Occipital lobe (tissue), 3 donors: ENCODE measurements at places on chromosomes 3 and 15.

DNA sequence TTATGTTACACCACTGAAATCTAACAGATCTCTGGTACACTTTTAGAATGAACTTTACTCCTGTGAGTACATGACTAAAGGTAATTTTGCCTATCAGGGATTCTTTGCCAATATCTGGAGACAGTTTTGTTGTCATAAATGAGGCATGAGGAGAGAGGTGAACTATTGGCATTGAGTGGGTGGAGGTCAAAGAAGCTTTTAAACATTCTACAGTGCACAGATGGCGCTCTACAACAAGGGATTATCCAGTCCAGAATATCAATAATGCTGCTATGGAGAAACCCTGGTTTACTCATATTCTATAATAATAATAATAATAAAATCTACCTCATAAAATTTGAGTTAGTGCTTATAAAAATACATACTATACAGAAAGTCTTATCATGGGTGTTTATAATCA is 702.3 kb downstream of the SI start:
- no peak for DNase-seq

DNA sequence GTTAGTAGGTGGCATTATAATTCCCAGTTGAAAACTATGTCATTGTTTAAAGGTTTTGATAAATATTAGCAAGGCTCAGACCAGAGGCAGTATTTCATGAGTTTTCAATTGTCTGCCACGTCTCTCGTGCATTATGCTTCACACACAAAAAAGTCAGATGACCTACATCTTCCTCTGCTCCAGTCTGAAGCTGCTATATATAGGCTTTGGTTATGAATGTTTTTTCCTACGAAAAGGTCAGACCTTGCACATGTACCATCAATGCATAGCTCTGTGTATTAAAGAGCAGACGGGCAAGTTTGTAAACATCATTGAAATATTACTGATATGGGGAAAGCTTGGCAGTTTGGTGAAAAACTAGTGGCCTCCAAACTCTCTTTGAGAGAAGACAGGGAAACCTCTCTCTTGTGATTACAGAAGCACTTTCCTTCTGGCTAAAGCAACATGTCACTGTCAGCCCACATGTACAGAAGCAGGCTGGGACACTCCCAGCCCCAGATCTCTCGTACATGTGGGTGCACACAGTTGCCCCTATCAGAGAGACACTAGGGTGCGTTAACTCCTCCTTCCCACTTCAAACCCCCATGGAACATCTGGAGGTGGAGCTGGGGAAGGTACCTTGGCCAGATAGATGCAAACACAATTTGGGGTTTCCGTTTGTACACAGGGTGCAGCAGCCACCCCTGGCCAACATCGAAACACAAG is 184.0 kb upstream of the BCL6 start:
- no peak for DNase-seq

DNA sequence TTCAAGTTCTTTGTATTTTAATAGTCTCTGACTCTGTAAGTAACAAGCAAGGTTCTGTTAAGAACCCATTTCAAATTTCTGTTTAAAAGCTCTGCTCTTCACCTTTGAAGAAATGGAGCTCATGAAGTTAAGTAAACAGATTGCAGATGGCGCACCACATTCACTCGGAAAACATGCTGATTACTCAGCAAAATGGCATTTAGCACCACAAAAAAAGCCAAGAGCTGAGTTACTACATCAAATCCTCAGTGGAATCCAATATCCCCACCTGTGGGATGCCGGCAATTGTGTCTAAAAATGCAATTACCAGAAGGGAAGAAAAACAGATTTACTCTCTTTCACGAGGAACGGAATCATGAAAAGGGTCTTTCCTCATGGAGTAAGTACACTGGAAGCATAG is 758.0 kb downstream of the NTRK3 start:
- no peak for DNase-seq

DNA sequence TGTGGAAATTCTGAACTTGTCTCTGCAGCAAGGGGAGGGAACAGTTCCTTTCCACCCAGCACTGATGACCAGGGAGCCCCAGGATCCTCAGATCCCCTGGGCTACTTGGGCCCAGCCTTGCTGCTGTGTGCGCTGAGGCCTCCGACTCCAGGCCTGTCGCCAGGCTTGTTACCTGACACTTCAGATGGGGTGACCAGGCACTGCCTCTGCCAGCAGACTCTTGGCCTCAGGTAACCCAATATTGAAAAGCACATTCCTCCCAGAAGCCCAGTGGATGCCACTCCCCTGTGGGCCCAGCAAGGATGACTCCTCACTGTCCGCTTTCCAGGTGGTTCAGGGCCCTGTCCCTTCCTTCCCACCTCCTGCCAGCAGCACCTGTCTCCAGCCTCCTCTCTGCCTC is 3.5 kb upstream of the PLA2G4E start:
- no peak for DNase-seq

- no peak for DNase-seq
Observed at GRCh38 chr3:195872800-195873199, 35.6 kb downstream of the TNK2 start.
